ENCODE measurements at places on chromosomes 3 and 15. TPM values are rescaled to one million over a fixed set of nuclear protein-coding genes. Genes with fewer than 3 reads are reported as not detected.

DNA sequence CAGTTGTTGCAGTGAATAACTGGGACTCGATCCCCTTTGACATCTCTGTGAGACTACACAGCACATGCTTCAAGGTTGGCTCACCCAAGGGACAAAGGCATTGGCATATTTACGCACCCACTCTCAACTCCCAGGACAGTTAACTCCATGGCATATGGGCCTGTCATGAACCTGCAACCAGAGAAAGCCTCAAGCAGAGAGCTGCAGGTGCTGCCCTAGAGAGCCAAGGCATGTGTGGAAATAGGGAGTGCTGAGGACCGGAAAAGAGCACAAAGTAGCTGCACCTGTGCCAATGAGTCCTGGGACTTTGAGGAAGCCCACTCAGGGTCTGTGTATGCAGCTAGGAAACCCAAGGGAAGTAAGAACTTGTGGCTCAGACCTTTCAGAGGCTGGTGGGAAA, 32.9 kb upstream of the SLC24A5 start:
- no peak for DNase-seq

Gene ZNF501
- total RNA-seq = 2.4 TPM

GRCh38 chr3:146498002-146498736, 28.8 kb upstream of the PLSCR2 start:
- no peak for DNase-seq

Gene CCDC54
- total RNA-seq = not detected

- DNase-seq = no peak
These were observed 71.6 kb downstream of the LRTM1 start for GRCh38 chr3:54856271-54856670.

- DNase-seq = peak; percentile 20
These were observed 105.8 kb upstream of the ARL6 start for GRCh38 chr3:97658668-97659285.

Gene TRIM71
- not detected for total RNA-seq

Gene GAP43
- total RNA-seq = not detected

DNA sequence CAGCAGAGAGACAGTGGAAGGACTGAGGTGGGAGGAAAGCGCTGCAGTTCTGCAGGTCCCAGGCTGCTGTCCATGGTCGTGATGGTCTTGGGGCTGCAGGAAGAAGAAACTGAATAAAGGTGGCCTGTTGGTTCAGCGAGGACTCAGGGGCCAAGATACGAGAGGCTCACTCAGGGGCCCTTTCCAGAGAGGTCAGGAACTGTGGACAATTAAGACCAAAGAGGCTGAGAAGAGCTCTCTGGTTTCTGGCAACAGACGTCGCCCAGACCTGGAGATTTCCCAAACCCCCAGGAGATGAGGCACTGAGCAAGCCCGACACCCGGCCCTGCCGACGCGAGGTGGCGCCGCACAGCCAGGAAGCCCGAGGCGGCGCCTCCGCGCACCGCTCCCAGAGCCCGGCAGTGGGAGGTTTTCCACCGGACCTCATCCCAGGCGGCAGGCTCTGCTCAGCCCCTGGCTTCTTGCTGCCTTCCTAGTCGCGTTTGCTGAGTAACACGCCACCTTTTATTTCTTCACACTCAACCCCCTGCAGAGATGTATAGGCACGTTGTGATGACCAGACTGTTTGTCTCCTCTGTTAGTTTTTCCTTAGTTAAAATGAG, 56.4 kb upstream of the ARRDC4 start:
- DNase-seq = peak; percentile 10

Gene ASB14
- total RNA-seq = not detected

DNA sequence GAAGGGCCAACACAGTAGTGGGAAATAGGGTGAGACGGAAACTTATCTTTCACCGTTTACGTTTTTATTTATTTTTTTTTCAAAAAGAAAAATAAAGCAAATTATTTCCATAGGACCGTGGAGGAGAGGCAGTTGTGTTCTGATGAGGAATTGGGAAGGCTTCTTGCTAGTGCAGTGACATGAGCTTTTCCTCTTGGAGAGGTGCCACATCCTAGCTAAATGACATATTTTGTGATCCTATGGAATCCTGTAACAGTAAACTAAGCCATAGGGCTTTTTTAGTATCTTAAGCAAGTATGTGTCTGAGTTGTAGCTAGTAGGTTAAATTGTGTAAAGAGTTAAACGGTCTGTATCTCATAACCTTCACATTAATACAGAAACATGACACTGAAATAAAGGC, 609.9 kb downstream of the RBMS3 start:
- DNase-seq = no peak

GRCh38 chr3:189573004-189573403, 58.2 kb upstream of the TP63 start:
- no peak for DNase-seq

Gene SMC4
- total RNA-seq = 26.8 TPM

DNA sequence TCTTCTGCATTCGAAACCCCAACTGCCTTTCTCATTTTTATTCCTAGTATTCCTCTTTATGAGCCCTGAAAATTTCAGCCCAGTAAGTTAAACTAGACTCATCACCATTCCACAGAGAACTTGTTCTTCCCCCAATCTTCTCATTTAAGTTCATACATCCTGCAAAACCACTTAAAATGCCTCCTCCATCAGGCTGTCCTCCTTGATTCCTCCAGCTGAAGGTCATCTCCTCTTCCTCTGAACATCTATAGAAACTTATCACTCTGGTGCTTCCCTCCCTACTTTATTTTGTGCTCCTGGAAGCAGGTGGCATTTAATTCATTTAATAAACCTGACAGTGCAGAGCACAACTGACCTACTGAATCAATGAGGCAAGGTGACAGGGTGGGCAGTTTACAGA, 38.3 kb downstream of the VGLL4 start:
- DNase-seq = no peak

Gene EPB42
- not detected for total RNA-seq

DNA sequence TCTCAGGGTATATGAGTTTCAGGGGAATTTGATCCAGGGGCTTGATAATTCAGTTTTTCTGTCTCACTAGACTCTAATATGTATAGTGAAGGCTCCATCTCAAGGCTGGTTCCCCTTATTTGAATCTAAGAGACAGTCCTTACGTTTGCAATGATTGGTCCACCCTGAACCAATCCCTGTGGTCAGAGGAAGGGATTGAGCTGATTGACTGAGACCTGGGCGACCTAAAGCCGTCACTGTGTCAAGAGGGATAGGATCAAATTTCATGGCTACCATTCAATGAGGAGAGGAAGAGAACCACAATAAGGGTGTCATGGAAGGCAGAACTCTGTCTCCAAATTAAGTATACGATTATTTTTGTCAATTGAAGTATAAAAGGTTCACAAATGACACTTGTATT, 16.3 kb downstream of the NUDT16 start:
- no peak for DNase-seq

- no peak for DNase-seq
These were observed 8.1 kb downstream of the AGBL1 start for GRCh38 chr15:86087808-86088207.

DNA sequence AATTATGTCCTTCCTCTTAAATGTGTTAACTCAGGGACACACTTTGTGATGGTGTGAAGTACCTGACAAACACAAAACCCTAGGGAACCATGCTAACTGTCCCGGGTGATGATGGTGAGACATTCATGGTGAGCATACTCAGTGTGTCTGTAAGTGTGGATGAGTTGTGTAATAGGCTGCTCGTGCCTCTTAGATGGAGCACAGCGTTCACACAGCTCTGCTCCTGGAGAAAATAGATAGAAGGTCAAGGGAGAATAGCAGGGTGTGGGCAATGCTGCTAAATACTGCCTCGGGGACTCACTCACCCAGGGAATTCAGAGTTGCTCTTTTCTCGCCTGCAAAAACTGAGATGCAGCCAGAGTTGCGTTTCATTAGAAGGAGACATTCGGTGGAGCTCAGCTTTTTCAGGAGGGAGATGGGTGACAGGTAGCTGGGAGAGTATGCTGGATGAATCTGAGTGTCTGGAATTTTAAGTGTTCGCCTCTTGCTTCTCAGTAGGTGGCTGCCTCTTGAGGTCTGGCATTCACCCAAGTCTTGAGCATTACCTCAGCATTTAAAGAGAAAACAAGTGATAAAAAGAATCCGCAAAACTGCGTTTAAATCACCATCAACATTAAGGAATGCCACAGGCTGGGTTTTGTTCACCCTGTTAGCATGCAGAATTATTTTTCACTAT, 813.2 kb downstream of the AGBL1 start:
- no peak for DNase-seq

- DNase-seq = no peak
These were observed 26.5 kb downstream of the CD200R1 start for GRCh38 chr3:112948346-112948838.

DNA sequence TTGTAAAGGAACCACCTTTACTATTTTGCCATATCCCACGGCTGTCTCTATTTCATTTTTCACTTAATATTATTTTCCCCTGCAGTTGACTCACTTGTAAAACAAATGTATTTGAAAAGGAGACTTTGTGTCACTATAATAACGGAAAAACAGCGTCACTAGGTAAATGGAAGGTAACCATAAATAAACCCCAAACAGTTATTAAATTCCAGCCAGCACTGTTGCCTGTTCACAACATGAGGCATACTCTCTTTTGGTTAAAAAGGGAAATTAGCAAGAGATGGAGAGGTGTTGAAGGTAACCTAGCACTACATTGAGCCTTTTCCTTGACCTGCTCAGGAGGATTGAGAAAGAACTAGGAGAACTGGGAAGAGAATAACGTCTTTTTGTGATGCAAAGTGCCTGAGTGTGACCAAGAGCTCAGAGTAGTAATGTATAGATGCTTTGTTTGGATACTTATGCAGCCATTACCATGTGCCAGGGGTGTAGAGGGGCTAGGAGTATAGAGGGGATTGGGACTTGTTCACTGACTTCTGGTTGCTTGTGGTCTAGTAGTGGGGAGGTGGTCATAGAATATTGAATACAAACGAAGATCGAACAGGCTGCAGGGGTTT, 19.6 kb downstream of the FLNB start:
- no peak for DNase-seq

- no peak for DNase-seq
These were observed 31.9 kb downstream of the UBE2E1 start for GRCh38 chr3:23837691-23838090.

DNA sequence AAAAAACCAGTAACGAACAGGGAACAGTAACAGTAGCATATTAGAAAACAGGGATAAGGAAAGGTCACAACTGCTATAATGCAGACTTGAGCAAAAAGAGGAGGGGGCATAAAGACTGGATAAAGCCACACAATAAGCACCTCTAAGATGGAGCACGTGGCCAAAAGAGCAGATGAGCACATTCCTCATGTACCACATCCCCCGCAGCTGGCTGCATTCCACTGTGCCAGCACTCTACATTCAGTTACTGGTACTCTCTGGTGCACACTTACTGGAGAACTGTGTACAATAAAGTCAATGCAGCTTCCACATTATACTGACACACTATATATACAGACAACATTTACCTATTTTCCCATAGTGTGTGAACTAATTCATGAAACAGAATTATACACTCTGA, 64.7 kb downstream of the UBE3A start:
- DNase-seq = no peak

GRCh38 chr3:13114811-13115575, 41.8 kb upstream of the IQSEC1 start:
- no peak for DNase-seq

DNA sequence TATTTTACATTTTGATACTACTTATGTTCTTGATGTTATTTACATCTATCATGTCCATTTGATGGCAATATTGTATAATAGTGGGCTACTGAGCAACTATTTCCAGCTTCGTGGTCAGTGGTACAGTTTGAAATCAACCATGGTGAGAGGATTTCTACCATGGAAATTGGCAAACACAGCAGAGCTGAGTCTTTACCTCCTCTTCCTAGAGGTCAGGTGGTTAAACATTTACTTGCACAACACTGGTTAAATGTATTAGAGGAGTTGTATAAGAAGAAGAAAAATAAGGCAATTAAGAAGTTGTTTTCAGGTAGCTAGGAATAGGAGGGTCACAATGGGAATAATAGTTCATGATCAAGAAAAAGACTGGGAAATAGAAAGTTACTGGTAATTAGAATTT, 7.2 kb upstream of the PPM1L start:
- no peak for DNase-seq

DNA sequence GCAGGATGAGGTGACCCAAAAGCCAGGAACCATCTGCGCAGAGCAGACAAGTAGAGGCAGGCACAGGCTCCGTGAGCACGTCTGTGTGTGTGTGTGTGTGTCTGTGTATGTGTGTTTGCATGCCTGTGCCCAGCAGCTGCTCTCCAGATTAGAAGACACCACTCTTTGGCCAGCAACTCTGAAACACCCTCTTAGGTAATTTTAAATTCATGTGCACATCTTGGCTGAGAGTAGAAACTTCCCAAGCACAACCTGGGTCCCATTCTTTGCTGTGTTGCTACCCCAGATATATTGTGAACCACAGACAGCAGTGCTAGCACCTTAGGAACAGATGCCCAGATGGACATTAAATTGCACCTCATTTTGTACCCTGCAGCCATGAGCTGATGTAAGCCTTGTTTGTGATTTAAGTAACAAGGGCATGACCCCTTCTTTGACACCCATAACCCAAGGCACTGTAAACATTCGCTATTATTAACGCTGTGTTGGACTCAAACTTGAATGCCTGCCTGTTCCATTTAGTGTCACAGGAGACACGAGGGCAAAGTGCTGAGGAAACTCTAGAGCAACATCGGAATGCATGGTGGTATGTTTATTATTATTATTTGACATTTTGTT, at the start of gene FILIP1L:
FILIP1L (minus strand) TSS at position 89 of the 618 bp plus-strand sequence.
- DNase-seq = no peak

DNA sequence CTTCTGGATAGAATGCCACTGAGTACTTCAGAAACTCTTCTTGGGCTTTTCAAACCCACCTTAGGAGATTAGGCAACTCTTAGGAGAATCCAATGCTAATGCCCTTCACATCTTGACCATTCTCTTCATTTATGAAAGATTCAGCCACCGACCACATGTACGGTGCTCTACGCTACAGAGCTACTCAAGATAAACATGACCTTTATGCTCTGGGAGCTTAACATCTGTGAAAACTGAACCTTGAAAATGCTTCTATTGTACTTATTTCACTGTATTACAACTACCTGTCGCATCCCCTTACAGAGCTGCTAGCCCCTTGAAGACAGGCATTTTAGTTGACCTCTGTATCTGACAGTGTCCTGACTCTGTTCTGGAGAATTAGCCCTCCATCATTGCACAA, 19.5 kb upstream of the ARRDC4 start:
- DNase-seq = no peak

- DNase-seq = no peak
These were observed 4.9 kb downstream of the LIMD1 start for GRCh38 chr3:45599424-45599886.

Gene HTR3E
- total RNA-seq = not detected

DNA sequence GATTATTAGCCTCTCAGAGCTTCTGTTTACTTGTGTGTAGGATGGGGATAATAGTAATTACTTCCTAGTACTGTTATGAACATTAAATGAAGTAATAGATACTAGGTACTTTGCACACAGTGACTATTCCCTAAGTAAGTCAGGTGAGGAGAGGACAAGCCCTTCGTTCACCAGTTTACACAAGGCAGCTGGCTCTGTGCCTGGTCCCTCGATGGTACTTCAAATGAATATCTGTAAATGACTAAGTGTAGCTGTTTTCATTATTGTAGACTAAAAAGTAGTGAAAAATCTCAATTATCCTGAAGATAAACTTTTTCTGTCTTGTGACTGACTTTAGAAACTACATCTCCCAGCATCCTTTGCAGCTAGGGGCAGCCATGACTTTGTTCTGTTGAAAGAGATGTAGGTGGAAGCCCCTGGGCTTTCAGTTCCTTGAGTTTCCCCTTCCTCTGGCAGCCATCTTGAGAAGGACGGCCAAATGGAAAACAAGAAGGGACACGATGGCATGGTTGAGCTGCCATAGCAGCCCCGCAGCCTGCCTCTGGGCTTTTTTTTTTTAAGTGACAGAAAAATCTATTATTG, 11.7 kb upstream of the WNT7A start:
- peak; percentile 57 for DNase-seq

GRCh38 chr3:77606372-77606771, 566.5 kb downstream of the ROBO2 start:
- DNase-seq = no peak

Measured in lung microvascular endothelial cell (primary cell).